Naive B cell (primary cell): ENCODE measurements at places on chromosomes 6 and 20. TPM values are rescaled to one million over a fixed set of nuclear protein-coding genes. Genes with fewer than 3 reads are reported as not detected.

The TBXT gene
- not detected for polyA plus RNA-seq

The RNF144B gene
- 17.4 TPM for polyA plus RNA-seq

The BLOC1S5 gene
- polyA plus RNA-seq: 36.9 TPM

The TNFRSF21 gene
- polyA plus RNA-seq: 1.1 TPM

The BNIP5 gene
- polyA plus RNA-seq: not detected

The GJA10 gene
- not detected for polyA plus RNA-seq

The YTHDF1 gene
- 31.9 TPM for polyA plus RNA-seq

The MLN gene
- not detected for polyA plus RNA-seq

The SLC22A16 gene
- polyA plus RNA-seq: not detected

The ELMO2 gene
- polyA plus RNA-seq: 25.9 TPM

The PKHD1 gene
- not detected for polyA plus RNA-seq

The SLC26A8 gene
- polyA plus RNA-seq: not detected

The DLK2 gene
- polyA plus RNA-seq: not detected

The METTL24 gene
- polyA plus RNA-seq: 0.28 TPM

The SRSF12 gene
- polyA plus RNA-seq: 0.32 TPM

The KCTD20 gene
- polyA plus RNA-seq: 57.7 TPM

The SLC22A23 gene
- 0.43 TPM for polyA plus RNA-seq

The C6orf132 gene
- not detected for polyA plus RNA-seq

The PRKN gene
- 1.4 TPM for polyA plus RNA-seq

The TJAP1 gene
- polyA plus RNA-seq: 6.9 TPM

The EMILIN3 gene
- polyA plus RNA-seq: not detected

The ACSS1 gene
- 105 TPM for polyA plus RNA-seq
